RWPE1 (cell line): ENCODE measurements at places on chromosomes 7 and 10.

- DNase-seq, result peak; percentile 51
Measured at GRCh38 chr10:59674215-59674836, 35.3 kb downstream of the SLC16A9 start.

DNA sequence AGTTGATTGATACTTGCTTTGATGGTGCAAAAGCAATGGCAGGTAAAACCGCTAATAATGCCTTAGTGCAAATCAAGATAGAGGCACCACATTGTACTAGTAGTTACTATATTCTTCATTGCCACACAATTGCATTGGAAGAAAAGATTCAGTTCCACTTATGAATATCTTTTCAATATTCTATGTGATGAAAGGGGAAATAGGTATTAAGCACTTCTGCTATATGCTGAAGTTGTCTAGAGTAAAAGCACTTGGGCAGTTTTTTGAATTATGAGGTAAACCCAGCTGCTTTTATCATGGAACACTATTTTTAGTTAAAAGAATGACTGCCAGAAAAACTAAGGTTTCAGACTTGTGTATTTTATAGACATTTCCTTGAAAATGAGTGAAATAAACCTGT is 15.5 kb downstream of the ENTPD7 start:
- DNase-seq, result no peak

DNA sequence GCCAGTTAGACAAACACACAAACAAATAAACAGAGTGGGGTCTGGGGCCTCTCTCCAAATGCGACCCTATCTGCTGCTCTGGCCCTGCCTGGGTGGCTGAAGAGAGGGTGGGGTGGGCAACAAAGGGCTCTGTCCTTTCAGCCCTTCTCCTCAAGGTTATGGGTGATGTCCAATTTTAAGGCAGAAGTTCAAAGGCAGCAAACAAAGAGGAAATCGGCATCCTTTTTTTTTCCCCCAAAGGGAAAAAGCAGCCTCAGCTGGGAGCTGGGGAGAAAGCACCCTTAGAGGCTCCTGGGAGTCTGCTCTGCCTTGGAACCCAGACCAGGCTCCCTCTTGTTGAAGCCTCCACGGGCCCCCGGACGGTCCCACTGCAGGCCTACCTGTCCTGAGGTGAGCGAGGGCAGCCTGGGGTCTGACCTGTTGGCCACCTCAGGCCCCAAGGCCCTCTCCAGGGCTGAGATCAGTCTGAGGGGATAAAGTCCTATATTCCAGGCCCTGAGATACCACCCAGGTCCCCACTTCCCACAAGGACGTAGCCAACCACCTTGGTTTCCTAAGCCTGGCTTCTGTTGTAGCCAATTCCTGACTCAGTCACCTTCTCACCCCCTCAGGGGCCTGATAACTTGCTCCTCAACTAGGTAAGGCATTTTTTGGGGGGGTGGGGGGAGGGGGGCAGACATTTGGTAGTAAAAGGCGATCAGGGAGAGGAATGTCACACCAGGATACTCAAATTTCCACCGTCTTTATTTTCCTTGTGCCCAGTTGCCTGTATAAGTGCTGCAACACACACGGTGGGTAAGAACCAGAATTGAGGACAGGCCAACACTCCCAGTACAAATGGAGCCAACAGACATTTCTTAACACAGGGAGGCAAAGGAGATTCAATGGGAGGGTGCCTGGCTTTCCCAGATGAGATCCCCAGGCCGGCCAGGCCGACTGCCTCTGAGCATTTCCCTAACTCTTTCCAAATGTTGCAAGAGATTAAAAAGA is 4.3 kb downstream of the HOXA11 start:
- no peak for DNase-seq

- no peak for DNase-seq
Measured at GRCh38 chr7:1152492-1152891, 7.5 kb downstream of the ZFAND2A start.

DNA sequence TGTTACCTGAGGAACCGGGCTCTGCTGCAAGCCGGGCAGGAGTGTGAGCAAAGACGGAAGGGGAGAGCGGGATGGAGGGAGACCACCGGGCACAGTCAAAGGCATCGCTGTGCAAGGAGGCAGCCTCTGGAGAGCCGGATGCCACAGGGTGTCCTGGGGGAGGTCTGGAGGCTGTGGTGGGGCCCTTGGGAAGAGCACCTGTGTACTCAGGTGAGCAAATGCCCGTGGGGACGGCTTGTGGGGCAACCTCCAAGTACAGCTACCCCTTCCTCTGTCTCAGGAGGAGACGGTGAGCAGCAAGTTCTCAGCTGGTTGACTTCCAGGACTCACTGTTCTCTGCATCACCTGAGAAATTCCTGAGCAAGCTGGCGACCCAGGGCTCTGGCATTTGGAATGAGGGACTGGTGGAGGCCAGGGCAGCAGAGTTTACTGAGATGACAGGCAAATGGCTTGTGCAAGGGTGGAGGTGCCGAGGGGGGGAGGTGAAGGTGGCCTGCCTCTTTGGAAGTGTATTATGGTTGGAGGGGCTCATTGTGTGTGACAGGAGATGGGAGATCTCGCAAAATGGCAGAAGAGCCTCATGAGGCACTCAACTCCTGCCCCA is 345.2 kb upstream of the SHH start:
- DNase-seq, result no peak

- no peak for DNase-seq
Measured at GRCh38 chr10:104043185-104043830, 42.4 kb downstream of the COL17A1 start.

DNA sequence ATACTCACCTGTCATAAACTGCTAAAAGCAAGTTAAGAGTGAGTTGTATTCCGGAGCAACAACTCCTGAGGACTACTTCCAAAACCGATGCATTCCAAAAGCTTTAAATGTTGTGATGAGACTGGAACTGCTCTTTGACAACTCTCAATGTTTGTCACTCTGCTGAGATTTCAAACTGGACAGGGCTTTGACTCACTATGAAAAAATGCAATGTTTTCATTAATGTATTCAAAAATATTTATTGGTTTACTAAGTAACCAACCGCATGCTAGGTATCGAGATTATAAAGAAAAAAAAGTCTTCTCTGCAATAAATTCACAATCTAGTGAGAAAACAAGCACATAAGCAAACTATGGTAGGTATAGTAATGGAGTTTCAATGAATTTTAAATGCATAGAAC is 107.9 kb upstream of the GNAI1 start:
- no peak for DNase-seq

- no peak for DNase-seq
Measured at GRCh38 chr10:4129866-4130477, 345.0 kb upstream of the KLF6 start.

DNA sequence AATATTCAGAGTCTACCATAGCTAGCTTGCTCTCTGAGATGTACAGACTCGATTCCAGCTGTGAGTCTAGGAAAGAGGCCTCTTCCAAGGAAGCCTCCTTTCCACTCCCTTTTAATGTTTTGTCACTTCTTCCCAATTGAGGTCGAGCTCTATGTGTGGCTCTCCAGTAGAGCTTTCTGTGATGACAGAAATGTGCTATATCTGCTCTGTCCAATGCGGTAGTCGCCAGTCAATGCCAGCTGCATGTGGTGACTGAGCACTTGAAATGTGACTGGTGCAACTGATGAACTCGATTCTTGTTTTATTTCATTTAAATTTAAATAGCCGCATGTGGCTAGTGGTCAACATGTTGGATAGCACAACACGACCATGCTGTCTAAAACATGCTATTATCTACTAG is 387.0 kb upstream of the NRP1 start:
- DNase-seq, result no peak

DNA sequence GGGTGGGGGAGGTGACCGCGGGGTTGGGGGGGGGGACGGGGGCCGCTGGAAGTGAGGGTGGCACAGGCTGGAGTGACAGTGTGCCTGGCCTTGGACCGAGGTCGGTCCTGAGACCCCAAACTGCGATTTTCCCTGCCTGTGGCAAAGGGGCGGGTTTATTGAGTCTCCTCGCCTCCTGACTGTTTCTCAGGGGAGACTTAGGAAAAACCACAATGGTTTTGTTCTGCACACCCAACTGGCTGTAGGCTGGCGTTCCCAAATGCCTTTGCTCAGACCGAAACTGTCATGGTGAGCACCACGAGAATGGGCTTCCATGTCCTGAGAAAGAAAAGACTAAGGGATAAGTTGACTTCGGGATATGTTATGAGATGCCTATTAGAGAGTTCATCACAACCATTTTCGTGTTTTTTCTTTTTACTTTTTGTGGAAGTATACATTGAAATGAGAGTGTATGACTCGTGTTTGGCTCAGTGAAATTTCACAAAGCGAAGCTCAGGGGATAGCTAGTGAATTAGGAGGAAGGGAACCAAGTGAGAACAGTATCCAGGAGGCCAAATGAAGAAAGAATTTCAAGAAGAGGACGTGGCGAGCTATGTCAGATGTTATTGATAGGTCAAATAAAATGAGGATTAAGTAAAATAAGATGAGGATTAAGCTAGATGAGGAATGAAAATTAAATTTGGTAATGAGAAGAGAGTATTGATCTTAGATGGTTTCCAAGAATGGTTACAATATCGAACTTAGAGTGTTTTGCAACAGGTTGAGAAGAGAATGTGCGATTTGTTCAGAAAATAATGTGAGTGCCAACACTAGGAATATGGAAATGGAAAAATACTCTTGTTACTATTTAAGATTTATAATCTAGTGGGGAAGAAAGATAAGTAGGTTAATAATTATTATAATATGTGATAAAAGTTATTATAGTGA is 918 bp downstream of the NET1 start:
- DNase-seq, result peak; percentile 58

GRCh38 chr10:95517536-95518454 is 43.4 kb downstream of the SORBS1 start:
- peak; percentile 16 for DNase-seq

- no peak for DNase-seq
Measured at GRCh38 chr10:124250506-124250905, 157.1 kb upstream of the CHST15 start.

DNA sequence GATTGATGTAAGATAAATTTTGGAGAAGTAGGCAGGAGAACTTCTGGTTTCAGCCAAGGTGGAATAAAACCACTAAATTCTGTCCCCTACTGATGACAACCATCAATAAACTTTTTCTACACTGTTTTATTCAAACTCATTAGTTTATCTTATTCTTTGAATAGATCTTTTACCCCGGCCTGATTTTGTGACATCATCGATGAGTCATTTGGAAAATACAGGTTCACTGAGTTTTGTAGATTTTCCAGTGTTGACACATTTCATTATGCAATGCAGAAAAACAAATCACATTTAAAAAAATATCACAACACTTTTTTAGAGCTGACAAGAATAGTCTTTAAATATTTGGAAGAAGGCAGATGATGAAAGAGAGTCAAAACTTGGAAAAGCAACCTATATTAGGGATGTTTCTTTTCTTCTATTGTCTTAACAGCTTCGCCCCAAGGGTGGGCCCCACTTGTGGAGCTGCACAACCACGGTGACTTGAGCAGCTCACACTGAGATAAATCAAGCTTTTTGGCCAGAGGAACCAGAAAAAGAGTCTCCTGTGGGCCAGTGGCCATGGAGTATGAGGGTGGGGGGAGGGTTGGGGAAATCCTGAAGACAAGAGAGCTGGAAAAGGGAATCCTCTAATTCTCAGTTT is 112.8 kb downstream of the PTEN start:
- peak; percentile 20 for DNase-seq

DNA sequence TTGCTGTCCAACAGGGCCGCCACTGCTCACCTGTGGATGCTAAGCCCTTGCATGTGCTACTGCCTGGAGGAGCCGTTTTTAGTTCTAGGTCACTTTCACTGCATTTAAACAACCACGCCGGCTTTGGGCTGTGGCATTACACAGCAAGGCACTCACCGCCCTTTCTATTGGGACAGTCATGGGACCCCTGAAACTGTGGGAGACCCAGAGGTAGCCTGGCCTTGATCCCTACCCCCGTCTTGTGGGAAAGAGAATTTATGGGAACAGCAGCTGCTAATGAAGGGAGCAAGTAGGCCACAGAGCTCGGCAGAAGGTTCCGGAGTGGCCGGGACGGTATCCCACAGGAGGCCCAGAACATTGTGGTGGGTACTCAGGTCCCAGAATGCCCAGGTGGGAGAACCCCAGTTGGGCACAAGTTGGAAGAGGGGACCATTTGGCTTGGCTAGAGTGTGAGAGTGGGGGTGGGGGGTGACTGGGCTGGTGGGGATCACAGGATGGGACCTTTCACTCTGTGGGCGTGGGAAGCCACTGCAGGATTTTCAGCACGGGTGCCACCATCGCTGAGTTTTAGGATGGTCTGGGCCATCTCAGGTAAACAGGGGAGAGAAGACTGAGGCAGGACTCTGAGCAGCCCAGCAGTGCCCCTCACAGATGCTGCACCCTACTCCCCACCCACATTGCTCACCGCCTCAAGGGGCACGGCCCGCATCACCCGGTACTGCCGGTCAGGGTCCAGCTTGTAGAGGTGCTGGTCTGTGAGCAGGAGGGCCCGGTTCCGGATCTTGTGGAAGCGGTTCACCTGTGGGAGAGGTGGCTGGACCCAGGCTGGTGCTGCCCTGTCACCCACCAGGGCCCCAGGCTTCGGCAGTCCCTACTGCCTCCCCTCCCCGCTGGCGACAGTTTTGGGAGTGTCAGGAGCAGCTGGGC is 15.2 kb downstream of the MYO1G start:
- DNase-seq, result no peak

- peak; percentile 45 for DNase-seq
Measured at GRCh38 chr7:21542891-21543527, at the start of gene DNAH11. DNAH11 (plus strand) TSS chr7:21543039; CDS start chr7:21543246, 207 bp downstream.

DNA sequence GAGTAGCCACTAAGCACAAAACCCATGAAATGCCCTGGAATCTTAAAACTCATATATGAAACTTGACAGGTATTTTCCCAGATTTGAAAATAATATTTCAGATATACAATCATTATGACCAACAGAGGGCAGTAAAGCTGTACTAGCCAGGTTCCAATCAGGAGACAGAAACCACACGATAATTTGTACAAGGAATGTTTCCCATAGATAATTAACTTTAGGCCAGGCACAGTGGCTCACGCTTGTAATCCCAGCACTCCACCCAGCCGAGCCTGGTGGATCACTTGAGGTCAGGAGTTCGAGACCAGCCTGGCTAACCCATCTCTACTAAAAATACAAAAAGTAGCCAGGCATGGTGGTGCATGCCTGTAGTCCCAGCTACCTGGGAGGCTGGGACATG is 31.0 kb upstream of the NUB1 start:
- DNase-seq, result no peak

DNA sequence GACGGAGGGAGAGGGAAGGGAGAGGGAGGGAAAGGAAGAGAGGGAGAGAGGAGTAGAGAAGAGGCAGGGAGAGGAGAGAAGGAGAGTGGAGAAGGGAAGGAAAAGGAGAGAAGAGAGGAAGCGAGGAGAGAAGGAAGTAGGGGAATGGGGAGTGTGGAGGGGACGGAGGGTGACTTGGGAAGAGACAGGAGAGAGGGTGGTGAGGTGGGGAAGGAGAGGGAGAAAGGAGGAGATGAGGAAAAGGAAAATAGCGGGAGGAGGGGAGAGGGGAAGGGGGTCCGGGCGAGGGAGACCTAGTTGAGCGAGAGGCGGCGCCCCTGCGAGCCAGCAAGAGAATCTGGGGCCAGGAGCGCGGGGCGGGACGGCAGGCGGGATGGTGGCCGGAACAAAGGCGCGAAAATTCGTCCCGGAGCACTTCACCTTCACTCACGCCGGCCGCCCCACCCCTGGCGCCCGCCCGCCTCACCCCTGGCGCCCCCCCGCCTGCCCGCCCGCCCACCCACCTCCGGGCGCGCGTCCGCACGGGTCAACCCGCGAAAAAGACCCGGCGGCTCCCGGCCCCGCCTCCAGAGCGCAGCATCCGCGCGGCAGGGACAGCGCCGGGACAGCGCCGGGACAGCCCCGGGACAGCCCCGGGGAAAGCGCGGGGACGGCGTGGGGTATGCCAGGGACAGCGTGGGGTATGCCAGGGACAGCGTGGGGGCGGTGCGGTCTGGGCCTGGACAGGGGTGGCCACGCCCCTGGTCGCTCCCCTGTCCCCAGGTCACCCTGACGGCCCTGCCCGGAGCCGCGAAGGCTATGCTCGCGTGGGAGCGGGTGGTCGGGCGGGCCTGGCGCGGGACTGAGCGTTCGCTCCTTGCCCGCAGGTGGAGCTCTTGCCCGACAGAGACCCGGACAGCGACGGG is 4.2 kb downstream of the VSTM2A start:
- peak; percentile 51 for DNase-seq
